ENCODE measurements at places on chromosomes 5 and 9.

DNA sequence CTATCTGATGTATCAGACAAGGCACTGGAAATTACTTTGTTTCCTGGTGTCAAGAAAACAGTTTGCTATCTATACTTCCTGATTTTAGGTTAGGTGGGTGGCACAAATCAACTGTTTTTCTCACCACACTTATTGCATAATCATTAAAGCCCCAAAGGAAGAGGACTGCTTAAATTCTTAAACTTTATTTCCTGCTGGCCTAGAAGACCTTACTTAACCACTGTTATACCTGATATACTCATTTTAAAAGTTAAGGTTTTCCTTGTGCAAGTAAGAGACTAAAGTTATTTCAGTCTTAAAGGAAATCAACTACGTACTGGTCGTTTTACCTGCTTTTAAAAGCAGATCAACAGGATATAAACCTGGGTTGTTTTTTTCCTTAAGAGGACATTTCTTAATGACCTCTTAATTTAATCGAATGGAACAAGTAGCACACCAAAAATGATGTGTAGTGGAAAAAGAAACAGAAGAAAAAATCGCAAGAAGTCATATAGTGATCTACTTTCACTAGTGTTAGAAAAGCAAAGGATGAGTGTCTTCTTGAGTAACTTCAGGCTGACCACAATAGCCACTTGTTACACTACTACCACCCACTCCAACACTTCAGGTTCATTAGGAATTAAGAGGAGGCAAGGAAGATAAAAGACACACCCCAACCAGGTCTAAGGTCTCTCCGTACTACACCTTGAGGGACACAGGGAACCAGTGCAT lies 974 bp downstream of the CLINT1 start:
- peak; percentile 35 for DNase-seq

GRCh38 chr9:70519912-70520724 lies 105.7 kb upstream of the KLF9 start:
- no peak for DNase-seq

GRCh38 chr9:7479300-7479699 lies 320.3 kb downstream of the DMAC1 start:
- no peak for DNase-seq

DNA sequence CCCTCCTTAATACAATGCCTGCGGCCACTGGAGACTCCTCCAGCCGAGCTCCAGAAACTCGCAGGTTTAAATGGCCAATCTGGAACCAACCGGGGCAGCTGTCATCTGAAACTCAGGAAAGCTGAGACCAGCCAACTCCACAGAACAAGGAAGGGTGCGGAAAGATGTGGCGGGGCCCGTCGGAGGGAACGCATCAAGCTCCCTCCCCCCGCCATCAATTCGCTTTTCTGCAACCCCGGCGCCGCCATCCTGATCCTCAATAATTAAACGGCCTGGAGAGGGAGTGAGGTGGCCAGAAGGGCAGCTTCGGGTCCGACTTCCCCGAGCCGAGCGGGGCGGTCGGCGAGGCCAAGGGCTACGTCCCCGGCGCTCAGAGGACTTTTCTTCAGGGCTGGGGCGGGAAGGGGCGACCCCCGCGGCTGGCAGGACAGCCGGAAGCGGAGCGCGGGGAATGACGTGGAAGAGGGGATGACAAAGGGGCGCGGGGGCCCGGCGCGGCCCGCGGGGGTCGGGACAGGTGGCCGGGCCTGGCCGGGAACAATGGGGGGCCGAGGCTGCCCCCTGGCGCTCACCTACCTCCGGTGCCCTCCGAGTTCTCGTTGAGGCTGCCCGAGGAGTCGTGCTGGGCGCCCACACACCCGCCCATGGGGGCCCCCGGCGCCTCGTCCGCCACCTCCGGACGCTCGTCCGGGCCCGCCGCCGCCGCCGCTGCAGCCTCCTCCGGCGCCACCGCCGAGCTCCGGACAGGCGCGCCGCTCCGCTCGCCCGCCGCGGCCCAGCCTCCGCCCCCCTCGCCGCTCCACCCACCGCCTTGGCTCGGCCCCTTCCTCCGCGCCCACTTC lies at the start of gene UBTD2:
UBTD2 (minus strand) TSS at position 745 of the 842 bp plus-strand sequence; CDS start at position 646, 99 bp downstream.
- peak; percentile 88 for DNase-seq

GRCh38 chr5:85823462-85824426 lies 794.0 kb upstream of the COX7C start:
- no peak for DNase-seq

- no peak for DNase-seq
Measured at GRCh38 chr9:26510137-26510536, 382.5 kb downstream of the CAAP1 start.

Data from AG08395 (cell line).